ENCODE measurements at places on chromosomes 7 and 10. TPM values are rescaled to one million over a fixed set of nuclear protein-coding genes. Genes with fewer than 3 reads are reported as not detected.

Gene NKX2-3
- 0.36 TPM for total RNA-seq

Gene BMPER
- total RNA-seq, result 5.4 TPM

Gene PALD1
- 5.3 TPM for total RNA-seq

Gene HTR7
- total RNA-seq, result 0.75 TPM

Gene RTKN2
- total RNA-seq, result 0.48 TPM

Gene SFTPD
- total RNA-seq, result 0.65 TPM

Gene SEMA3E
- 6.3 TPM for total RNA-seq

Gene ATOH7
- not detected for total RNA-seq

Gene MUC12
- total RNA-seq, result not detected

Gene WNT8B
- total RNA-seq, result not detected

Gene C10orf143
- total RNA-seq, result 1.3 TPM

Gene RNLS
- 13.5 TPM for total RNA-seq

Gene KCND2
- total RNA-seq, result 1.7 TPM

Gene PNLIPRP3
- total RNA-seq, result 0.31 TPM

Gene OIT3
- total RNA-seq, result not detected

Gene C7orf25
- 9.4 TPM for total RNA-seq
